Stimulated activated CD4-positive, alpha-beta T cell treated with anti-CD3 and anti-CD28 coated beads, Interleukin-12 subunit alpha, Interleukin-12 subunit beta, amount 100 ng/mL, for 24 hours (primary cell): ENCODE measurements at places on chromosomes 6 and 20.

GRCh38 chr6:108920751-108921150 lies 72.5 kb downstream of the ARMC2 start:
- no peak for DNase-seq

GRCh38 chr20:43752051-43752360 lies 25.2 kb upstream of the GTSF1L start:
- DNase-seq: no peak

- no peak for DNase-seq
Measured at GRCh38 chr6:117440706-117441525, 15.2 kb upstream of the ROS1 start.

GRCh38 chr6:158506601-158507000 lies 53.3 kb upstream of the TMEM181 start:
- DNase-seq: no peak

DNA sequence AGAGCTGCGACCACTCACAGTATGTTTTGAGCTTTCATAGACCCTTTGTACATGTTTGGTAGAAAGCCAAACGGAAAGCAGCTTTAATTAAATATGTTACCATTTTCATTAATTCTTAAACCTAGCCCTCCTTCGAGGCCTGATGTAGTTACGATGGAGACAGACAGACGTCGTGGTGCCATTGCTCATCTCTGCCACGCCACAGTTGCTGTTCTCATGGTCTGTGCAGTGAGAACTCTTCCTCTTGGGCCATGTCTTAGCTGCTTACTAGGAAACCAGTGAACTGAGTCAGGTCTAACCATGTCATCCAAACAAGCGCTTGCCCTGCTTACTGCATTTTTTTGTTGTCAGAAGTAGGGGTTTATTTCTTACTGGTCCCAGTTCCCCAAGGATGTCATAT lies 62.8 kb downstream of the SNX9 start:
- no peak for DNase-seq
